ENCODE measurements at places on chromosomes 7 and 10.

GRCh38 chr7:2196381-2197378 lies 36.1 kb downstream of the MAD1L1 start:
- no peak for DNase-seq

- no peak for DNase-seq
Measured at GRCh38 chr10:131968949-131969348, 12.8 kb downstream of the BNIP3 start.

GRCh38 chr7:123916240-123916724 lies 8.8 kb upstream of the SPAM1 start:
- no peak for DNase-seq

- DNase-seq = no peak
Measured at GRCh38 chr7:133234961-133235875, 17.7 kb upstream of the EXOC4 start.

DNA sequence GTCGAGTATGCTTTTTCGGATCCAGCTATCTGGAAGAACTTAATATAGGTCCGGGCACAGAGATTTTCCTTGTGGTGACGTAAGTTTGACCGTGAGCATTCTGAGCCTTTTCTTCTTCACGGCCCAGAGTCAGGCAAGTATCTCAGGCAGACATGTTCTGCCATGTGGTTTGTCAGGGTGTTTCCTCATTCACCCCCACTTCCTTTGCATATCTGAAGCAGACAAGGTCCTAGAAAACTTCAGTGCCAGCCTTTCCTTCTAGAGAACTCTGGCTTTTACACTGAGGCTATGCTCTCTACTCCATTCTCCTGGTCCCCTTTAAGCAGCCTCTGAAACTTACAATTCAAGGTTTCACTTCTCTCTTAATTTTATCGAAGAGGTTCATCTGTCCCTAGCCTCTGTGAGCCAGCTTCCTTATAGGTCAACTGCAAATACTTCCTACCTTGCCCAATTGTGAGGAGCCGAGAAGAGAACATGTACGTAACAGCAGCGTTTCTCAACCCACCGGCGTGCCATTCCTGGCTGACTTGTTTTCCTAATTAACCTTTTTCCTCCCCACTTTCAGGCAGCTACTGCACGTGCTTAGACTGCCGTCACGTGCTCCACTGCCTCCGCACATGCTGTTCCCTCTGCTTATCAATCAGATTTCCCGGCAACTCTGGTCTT lies 47.3 kb downstream of the CDCA7L start:
- peak; percentile 65 for DNase-seq

- no peak for DNase-seq
Measured at GRCh38 chr10:93063977-93064660, 3.5 kb downstream of the CYP26C1 start.

DNA sequence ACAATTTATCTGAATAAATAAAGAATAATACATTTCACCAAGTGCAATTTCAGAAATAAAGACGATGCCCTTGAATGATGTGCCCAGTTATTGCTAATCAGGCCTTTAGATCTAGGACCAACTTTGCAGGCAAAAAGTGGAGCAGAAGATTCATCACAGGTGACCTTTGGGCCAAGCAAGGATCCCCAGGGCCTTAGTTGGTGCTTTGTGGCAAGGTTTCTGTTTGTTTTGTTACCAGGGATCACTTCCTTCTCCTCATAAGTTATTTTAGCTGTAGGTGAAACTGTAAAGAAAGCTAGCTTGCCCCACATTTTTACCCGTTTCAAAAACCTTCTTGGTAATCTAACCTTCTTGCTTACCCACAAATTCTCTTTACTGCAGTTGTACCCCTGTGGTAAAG lies 323.2 kb downstream of the NEBL start:
- no peak for DNase-seq

DNA sequence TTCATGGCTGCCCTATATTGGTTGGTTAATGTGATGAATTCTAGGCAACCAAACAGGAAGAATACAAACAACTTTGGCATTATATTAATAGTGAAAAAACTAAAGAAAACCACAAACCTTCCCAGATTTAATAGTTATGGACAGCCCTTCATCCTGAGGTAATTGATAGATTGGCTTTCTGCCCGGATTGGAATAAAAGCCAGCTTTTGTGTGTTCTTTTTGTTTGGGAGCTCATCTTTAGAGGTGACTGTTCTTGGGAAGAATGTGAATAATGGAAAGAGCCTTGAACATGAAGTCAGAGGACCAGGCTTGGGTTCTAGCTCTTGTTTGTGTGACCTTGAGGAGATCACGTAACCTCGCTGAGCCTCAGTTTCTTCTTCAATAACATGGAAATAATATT lies 92.3 kb downstream of the VTI1A start:
- no peak for DNase-seq

- no peak for DNase-seq
Measured at GRCh38 chr10:113646336-113647201, 17.3 kb downstream of the NRAP start.

GRCh38 chr10:34046506-34047034 lies 712.1 kb upstream of the NRP1 start:
- DNase-seq = no peak

GRCh38 chr7:95780665-95781064 lies 8.3 kb downstream of the DYNC1I1 start:
- DNase-seq = no peak

- DNase-seq = no peak
Measured at GRCh38 chr7:45075871-45076796, 12.6 kb downstream of the NACAD start.

GRCh38 chr7:5477723-5478531 lies 54.3 kb upstream of the TNRC18 start:
- DNase-seq = peak; percentile 54

DNA sequence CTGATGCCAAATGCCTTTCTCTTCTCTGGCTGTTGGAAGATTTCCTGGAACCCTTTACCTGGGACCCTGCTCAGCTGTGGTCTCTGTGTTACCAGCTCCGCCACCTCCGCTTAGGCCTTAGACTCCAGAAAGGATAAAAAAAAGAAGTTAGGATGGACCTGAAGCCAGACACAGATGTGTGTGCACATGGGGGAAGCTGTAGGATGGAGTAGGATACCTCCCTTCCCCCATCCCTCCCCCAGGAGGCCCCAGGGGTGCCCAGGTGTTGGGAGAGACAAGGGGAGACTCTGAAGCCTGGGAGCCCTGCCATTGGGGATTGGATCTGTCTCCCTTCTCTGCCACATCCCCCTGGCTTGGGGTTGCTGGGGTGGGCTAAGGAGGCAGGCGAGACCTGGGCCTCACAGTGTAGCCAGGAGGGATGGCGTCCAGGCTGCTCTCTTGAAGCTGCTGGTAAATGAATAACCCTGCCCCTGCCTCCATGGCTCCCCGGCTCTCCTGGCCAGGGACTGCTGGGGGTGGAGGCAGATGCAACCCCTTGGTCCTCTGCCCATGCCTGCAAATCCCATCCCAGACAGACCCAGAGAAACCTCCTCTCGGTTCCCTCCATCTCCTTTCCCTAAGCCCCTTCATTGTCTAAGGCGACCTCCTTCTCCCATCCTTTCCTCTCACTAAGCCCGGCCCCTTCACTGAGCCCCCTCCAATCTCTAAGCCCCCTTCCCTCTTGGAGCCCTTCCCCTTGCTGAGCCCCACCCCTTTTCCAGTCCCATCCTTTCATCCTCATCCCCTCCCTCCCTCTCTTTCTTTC lies 8.0 kb downstream of the CLDN3 start:
- DNase-seq = no peak

DNA sequence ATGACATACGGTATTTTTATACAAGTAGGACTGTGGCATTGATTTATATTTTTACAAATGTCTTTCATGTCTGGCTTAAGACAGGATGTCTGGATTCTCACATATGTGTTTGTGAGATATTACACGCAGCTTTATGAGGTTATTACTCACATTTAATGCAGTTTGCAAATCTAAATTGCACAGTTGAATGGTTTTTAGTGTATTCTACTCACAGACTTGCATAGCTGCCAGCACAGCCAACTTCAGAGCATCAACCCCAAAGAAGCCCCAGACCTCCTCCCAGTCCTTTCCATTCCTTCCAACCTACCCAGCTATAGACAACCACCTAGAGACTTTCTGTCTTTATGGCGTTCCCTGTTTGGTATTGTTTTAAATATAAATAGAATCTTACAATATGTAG lies 193.8 kb upstream of the SHH start:
- DNase-seq = no peak

DNA sequence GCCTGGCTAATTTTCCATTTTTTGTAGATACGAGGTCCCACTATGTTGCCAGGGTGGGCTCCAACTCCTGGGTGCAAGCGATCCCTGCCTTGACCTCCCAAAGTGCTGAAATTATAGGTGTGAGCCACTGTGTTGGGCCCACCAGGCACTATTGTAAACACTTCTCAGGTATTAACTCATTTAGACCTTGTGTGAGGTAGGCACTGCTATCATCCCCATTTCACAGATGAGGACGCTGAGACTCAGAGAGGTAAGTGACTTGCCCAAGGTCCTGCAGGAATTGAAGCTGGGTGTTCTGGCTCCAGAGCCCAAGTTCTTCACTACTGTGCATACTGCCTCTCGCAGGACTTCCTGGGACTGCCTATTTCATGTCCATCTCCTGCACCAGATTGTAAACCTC lies 67.1 kb upstream of the SYPL1 start:
- no peak for DNase-seq

GRCh38 chr10:109743574-109743973 lies 179.7 kb downstream of the XPNPEP1 start:
- DNase-seq = no peak

- no peak for DNase-seq
Measured at GRCh38 chr10:111240348-111240747, 163.5 kb downstream of the ADRA2A start.

DNA sequence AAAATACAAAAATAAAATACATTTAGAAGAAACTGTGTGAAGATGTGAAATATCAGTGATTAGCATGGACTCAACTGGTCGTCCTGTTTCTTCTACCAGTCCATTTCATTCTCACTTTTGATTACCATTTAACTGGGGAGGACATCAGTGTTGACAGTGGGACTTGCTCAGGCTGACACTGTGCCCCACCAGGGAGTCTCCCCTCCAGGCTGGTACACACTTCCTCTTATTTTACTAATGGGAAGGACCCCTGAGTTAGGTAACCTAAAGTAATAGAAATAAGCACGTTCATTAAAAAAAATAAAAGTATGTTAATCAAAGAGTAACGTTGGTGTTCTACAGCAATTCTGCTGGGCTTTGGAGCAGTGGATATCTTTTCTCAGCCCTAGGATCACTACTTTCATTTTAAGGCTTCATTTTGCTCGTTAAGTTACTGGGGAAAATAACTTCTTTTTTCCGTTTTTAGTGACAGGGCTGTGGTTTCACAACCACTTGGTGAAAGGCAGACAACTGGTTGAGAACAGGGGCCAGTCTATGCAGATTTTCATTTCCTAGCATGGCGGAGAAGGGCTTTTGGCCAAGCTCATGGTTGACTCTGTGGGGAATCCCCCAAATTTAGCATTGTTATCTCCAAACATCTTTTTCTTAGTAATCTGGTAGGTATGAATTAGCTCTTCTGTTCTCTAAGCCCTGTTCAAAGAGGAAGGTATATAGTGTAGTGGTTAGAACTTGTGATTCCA lies 2.1 kb downstream of the SNX10 start:
- DNase-seq = peak; percentile 78

DNA sequence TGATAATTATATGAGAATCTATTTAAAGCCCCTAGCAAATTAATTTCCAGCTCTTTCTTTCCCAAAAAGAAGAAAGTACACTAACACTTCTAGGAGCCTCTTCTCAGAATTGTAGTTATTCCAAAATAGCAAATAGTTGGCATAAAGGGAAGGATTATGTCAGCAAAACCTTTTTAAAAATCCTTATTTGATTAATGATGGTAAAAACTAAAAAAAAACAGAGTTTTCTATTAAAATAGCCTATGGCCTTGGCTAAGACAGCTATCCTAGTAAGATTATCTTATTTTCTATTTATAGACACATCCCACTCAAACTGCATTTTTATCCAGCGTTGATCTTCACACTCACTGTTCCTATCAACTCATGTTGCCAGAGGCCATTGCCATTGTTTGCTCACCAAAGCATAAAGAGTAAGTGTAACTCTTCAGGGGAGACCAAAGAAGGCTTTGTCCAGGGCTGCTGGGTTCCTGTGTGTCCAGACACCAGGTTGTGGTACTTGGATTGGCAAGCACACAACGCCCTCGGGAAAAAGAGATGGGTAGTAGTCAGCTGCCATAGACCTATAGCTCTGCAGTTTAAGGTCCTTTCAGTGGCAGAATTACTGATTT lies 31.5 kb downstream of the ACTA2 start:
- DNase-seq = no peak

DNA sequence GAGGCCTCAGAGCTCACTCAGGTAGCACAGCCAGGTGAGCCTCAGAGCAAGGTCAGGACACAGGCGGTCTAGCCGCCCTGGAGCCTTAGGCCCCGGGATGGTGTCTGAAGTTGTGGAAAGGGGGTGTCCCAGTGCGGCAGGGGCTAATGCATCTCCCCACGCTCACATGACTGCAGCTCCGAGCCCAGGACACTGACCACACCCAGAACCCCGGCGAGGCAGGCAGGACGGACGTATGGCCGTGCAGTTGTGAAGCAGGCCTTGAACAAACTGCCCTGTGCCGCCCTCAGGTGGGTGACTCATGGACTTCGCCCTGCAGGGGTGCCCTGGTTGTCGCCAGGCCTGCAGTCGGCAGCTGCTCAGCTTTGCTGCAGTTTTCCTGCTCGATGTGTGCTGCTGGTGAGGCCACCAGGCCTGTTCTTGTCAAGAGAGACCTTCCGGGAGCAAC lies 5.0 kb upstream of the PRKAR1B start:
- no peak for DNase-seq

DNA sequence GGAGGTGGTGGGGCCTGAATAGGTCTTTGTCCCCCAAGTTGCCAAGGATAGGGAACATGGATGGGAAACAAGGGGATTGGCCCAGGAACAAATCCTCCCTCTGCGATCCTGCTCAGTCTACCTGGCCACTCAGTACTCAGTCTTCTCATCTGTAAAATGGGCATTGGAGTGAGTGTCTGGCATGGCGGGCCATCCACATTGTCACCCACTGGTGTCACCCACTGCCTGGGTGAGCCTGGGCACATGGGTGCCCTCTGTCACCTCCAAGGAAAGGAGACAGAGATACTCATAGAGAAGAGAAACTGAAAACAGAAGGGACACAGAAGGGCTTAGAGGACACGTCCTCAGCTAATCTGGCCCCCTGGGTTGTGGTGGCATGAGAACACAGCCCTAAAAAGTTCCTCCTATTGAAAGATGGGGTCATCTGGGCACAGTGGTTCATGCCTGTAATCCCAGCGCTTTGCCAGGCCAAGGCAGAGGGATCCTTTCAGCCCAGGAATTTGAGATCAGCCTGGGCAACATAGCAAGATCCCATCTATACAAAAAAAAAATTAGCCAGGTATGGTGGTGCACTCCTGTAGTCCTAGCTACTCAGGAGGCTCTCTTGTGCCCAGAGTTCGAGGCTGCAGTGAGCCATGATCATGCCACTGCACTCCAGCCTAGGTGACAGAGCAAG lies 12.5 kb upstream of the TNRC18 start:
- DNase-seq = no peak

GRCh38 chr7:32519763-32520162 lies 24.5 kb downstream of the AVL9 start:
- DNase-seq = no peak

- DNase-seq = peak; percentile 84
Measured at GRCh38 chr10:1939016-1939415, 201.7 kb upstream of the ADARB2 start.

GRCh38 chr7:78165854-78166253 lies 367.3 kb downstream of the PHTF2 start:
- DNase-seq = no peak

GRCh38 chr10:77347052-77347451 lies 290.6 kb downstream of the KCNMA1 start:
- no peak for DNase-seq
